Activated T-cell treated with anti-CD3 and anti-CD28 coated beads, Interleukin-2, amount 50 U/mL, for 72 hours (primary cell): ENCODE measurements at places on chromosomes 3 and 15.

GRCh38 chr3:128864351-128864811, 15.0 kb upstream of the ACAD9 start:
- no peak for DNase-seq

DNA sequence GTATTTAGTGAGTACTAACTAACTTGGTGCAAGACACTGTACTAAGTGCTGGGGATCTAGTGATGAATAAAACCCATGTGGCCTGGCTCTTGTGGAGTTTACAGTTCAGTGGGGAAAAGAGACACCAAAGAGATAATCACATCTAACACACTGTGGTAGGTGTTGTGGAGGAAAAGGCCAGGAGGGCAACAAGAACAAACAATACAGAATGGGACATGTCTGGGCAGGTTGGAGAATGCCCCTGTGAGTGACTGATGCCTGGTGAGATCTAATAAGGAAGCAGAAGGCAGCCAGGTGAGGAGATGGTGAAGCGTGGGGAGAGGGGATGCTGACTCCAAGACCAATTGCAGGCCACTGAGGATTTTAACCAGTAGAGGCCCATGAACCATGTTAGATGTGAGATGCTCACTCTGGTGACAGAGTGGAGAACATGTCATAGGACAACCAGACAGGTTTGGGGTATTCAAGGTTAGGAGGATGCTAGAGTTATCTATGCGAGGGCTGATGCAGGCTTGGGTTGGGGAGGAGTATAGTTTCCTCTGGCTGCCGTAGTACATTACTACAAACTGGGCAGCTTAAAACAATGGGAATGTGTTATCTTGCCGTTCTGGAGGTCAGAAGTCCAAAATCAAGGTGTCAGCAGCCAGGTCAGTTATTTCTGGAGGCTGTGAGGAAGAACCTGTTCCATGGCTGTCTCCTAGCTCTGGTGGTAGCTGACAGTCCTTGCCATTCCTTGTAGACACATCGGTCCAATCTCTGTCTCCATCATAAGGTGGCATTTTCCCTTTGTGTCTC, 81.4 kb downstream of the ARNT2 start:
- DNase-seq: no peak

DNA sequence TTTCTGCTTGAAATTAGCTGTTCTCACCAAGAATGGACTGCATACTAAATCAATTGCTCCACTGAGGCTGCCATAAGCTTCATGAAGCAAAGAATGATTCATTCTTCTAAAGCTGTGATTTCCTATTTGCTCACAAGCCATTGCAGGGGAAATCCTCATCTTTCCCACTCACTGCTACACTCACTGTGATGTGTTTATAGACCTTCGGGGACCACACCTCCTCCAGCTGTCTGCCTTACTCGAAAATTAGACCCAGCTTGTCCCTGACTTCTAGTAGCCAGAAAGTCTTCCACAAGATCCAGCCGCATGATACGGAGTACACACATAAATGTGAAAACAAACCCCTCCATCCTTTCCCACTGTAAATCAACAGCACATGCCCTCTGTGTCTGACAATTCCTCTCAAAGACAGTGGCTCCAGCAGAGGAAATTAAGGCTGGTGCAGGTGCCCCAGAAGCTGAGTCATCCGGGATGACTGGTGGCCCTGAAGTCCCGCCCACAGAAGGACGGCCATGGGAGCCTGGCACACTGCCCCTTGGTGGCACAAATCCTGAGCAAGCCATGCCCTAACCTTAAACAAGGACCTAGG, 172.0 kb downstream of the STT3B start:
- DNase-seq: peak; percentile 53

GRCh38 chr15:41922353-41922752, 28.5 kb upstream of the SPTBN5 start:
- DNase-seq: no peak

DNA sequence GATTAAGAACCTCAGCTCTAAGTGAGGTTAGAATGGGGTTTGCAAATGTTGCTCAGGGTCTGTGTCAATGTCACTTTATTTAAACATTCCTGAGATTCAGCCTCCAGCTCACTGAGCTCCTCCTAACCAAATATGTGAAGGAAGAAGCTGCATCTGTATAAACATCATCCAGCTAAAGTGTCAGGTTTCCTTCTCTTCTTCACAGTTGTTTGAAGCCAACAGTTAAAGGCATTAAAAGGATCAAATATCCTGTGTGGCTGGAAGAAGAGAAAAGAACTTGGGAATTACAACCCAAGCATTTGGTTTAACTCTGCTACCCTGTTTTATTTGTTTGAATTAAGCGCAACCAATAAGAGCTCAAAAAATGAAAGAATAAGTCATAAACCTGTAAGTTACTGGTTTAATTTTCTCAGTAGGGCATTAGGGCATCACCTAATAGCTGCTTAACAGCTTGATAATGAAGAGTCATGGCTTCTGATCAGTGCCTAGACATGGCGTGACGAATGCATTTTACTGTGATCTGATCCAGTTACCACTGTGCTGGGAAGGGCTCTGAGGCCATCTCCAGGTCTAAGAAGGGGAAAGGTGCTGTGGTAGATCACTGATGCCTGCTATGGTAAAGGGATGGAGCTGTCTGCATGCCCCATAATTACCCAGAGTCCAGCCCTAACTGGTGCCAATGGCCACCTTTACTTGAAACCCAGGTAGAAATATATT, 165.7 kb upstream of the TSC22D2 start:
- DNase-seq: no peak

GRCh38 chr15:58081456-58081855, 15.9 kb upstream of the ALDH1A2 start:
- DNase-seq: no peak

- no peak for DNase-seq
Measured at GRCh38 chr3:185931777-185932612, 5.8 kb downstream of the TRA2B start.

- no peak for DNase-seq
Measured at GRCh38 chr3:192834428-192834827, 83.2 kb downstream of the MB21D2 start.

DNA sequence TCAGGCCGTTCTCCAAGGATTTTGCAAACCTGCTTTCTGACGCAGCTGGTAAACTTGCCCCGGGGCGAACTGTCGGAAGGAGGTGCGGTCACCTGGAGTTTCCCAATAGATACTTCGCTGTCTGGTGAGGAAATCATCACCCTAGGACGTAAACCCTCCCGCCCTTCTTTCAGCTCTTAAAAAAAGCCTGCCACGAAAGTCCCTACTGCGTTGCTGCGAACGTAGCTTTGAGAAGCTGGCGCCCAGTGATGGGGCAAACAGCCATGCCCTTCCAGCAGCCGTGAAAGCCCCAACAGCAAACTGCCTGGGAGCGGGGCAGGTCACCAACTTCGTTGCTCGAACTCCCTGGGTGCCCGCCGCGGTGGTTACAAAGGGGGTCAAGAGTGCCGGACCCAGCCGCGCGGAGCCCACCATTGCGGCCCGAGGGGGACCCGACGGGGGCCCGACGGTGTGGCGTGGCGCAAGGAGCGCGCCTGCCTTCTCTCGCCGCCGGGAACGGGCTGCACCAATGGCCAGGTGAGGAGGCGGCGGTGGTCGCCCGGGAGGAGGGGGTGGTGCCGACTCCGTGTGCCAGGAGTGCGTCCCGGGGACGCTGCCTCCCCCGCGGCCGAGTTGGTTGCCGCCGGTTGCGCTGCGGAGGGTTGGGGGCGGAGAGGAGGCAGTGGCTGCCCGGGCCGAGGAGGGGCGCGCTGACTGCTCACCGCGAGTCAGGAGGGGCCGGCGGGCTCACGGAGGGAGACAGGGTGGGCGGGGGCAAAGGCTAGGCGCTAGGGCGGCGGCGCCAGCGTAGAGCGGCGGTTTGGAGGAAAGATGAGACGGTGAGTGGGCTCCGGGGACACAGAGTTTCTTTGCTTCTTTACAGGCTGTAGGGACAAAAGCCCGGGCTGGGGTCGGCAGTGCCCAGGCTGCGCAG, at the start of gene PHLDB2:
TSS of gene PHLDB2 (plus strand) at position 205 of the 913 bp plus-strand sequence. CDS start 24,813 bp downstream, outside the sequence.
- peak; percentile 72 for DNase-seq

- DNase-seq: no peak
Measured at GRCh38 chr3:156670077-156670476, 4.3 kb upstream of the TIPARP start.

GRCh38 chr15:96349857-96350720, 19.6 kb downstream of the NR2F2 start:
- DNase-seq: no peak

DNA sequence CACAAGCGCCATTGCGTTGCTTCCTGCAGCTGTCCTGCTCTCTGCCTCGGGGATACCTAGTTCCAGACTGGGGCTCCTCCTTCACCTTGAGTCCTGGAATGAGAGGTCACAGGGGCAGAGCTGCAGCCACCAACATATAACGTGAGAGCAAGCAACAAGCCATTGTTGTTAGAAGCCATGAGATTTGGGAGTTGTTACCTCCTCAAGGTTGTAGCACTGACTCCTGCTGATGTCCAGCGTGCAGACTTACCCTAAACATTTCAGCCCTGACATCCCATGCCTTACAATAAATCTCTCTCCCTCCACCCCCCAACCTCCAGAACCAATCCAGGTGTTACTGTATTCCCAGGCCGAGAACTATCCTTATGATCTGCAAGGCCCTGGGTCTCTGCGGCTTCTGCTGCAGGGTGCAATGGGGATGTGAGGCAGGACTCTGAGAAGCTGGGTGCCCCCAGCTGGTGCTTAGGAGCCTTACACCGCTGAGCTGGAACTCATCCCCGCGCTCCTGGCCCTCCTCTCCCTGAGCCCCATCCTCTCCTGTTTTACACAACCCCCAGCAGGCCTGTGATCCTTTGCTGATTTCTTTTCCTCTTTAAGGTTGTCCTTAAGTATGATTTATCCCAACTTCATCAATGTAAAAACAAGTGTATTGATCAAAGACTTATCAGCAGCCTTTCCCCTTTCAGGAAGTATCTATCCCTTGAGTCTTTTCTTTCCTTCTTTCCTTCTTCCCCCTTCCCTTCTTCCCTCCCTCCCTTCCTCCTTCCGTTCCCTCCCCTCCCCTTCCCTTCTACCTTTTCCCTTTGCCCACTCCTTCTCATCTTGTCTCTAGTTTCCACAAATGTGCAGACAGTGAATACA, 84.2 kb upstream of the ABHD2 start:
- peak; percentile 7 for DNase-seq

DNA sequence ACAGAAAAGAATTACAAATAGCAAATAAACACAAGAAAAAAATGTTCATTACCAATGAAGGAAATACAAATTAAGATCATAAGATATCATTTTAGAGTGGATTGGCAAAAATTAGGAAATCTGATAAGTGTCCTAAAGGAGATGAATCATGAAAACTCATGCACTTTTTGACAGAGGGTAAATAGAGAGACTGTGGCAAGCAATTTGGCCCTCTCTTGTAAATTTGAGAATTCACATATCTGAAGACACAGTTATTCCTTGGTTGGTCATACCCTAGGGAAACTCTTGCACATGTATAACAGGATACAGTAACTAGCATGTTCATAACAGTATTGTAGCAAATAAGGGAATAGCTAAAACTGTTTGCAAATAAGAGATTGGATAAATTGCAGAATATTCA, 246.0 kb upstream of the GADL1 start:
- DNase-seq: no peak

- DNase-seq: no peak
Measured at GRCh38 chr3:174438501-174439145, 420.5 kb upstream of the NAALADL2 start.

DNA sequence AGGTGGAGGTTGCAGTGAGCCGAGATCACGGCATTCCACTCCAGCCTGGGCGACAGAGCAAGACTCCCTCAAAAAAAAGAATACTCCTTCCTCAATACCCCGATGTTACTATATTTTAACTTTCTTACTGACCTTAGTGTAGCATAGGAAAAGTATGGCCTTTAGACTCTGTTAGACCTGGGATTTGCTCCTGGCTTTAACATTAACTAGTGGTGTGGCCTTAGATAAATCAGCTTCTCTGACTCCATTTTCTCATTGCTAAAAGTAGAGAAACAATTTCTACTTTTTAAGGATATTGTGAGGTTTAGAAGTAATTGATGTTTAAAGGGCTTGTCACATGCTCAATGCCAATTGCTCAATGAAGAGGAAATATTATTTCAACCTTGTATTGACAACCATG, 7.6 kb upstream of the IL1RAP start:
- no peak for DNase-seq

DNA sequence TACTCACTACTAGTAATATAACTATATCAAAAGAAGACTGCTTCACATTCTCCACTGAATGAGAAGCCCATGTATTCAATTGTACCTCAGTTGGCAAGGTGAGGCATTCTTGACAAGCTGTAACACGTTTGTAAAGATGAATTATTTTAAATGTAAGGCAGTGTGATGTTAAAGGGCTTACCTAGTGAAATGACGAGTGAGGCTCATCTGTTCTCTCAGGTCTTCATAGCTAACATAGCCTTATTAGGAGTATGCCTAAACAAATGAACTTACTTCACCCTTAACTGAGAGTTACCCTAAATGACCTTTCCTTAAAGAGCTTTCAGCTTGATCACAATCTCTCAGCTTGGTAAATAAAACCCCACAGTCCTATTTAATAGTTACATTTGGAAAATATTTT, 127.3 kb downstream of the FEZF2 start:
- DNase-seq: no peak

- no peak for DNase-seq
Measured at GRCh38 chr3:197458906-197459470, 96.8 kb downstream of the BDH1 start.

GRCh38 chr15:51253366-51253765, 85.0 kb downstream of the CYP19A1 start:
- DNase-seq: no peak

GRCh38 chr15:92763459-92763858, 107.9 kb upstream of the FAM174B start:
- no peak for DNase-seq

DNA sequence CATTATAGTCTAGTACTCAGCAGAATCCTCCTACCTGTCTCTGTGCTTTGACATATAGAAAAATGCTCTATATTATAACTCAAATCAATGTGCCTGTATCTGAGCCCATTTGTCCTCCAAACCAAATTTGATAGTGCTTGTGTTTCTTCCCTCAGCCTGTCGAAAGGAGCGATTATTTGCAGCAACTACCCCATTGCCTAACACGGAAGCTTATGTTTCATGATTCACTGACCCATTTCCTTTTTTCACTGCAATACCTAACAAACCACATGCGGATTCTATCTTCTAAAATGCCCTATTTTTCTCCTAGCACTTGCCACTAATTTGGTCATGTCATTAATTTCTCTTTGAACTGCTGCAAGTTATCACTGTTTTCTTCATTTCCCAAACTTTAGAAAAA, 1220.6 kb upstream of the CADM2 start:
- DNase-seq: no peak

DNA sequence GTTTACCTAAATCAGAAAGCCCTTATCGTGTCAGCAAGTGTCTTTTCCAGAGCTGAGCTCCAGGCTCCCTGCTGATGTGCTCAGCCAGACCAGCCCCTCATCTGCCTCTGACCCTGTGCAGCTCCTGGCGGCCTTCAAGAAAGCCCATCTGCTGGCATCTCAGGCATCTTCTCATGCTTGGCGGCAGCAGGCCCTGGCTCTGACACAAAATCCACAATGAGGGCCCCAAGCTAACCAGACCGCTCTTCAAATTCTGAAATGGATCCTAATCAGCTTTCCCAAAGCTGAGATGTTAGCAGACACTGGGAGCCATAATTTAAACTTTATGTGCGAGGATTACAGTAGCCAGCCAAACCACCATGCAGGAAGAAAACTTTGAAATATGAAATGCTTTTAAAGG, 50.8 kb upstream of the CTDSPL start:
- DNase-seq: no peak

- DNase-seq: no peak
Measured at GRCh38 chr3:105843994-105844393, 24.8 kb downstream of the CBLB start.
